ENCODE measurements at places on chromosomes 13 and 19. TPM values are rescaled to one million over a fixed set of nuclear protein-coding genes. Genes with fewer than 3 reads are reported as not detected.

DNA sequence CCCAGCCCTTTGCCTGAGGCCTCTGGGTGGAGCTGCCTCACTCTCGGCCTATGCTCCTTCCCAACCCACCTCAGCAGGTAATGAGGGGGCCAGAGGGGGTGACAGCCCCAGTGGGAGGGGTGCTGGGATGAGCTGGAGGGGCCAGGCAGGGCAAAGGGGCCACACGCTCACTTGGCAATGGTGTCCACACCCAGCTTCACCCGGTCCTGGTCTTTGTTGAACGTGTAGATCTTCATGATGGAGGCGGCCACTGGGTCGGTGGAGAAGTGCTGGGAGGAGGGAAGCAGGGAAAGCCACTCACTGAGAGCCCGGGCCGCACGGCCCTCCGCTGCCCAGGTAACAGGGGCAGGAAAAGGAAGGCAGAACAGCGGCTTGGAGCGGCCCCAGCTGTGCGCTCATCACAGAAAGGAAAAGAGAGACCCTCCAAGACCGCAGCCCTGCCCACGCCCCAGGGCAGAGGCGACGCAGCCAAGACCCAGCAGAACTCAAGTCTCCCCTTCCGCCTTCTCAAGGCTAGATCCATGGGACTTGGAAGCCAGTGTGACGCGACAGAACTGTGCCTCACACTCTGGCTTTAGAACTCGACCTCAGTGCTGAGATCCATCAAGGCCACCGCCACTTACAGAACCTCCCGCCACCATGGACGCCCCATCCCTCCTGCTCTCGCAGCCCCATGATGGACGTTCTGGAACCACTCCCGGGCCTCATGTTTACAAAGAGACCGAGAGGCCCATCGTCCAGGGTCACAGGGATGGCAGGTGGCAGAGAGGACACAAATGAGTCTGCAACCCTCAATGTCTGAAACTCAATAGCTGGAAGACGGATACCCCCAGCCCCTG, 9.2 kb downstream of the UBXN6 start:
- DNase-seq: no peak

- no peak for DNase-seq
Measured at GRCh38 chr19:4908781-4909155, 533 bp upstream of the UHRF1 start.

GRCh38 chr13:75839406-75839805, 203.3 kb downstream of the LMO7 start:
- no peak for DNase-seq

DNA sequence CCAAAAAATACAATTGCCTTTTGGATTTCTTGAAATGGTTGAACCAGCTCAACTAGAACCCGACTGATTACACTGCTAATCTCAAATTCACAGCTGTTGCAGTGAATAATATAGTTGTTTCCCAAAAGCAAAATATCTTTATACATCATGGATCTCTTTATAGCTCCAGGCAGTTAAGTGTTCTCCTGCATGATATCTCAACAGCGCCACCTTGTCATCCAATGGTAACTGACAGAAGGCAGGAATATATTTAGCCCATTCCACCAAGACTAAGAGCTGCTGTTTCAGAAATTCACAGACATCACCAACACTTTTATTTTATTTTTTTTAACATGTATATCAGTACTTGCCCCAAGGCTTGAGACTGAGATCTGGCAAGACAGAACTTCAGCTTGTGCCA, 1141.0 kb upstream of the PRR20A start:
- no peak for DNase-seq

The FLT1 gene
- 46.3 TPM for total RNA-seq
